ENCODE measurements at places on chromosomes 7 and 10. TPM values are rescaled to one million over a fixed set of nuclear protein-coding genes. Genes with fewer than 3 reads are reported as not detected.

MMRN2 gene
- polyA plus RNA-seq, result 20.9 TPM

PON3 gene
- 3.0 TPM for polyA plus RNA-seq

GRCh38 chr10:123445261-123445775 is 220.8 kb upstream of the GPR26 start:
- DNase-seq, result no peak

- DNase-seq, result no peak
Measured at GRCh38 chr7:73623798-73624668, at the start of gene MLXIPL. MLXIPL (minus strand) TSS chr7:73624522; CDS start chr7:73624492, 30 bp downstream.

DNA sequence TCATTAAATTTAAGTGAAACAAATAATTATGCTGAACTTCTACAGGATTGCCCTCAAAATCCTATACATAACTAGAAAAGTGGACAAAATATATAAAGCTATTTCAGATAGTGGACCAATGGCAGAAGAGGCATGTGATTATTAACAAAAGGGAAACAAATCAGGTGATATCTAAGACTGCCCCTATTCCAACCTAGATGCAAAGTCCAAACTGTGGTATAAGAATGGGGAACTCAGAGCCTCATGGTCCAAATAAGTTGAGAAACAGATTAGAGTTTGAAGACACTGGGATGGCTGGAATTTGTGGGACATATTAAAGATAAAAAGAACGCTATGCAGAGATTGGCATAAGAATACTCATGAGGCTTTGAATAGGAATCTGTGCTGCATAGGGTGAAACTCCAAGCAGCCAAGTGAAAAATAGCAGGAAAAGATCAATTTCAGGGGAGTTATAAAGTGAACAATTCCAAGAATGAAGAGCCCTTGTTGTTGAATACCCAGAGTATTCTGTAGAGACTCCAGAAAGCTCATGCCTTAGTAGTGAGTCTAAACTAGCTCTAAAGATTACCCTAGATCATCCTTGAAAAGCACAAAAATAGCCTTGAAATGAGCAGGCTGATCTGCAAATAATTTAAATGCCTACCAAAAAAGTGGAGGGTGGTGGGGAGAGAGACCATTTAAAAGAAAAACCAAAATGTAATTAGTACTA is 152.4 kb downstream of the IMMP2L start:
- DNase-seq, result no peak

GRCh38 chr7:66617295-66617694 is 11.4 kb upstream of the KCTD7 start:
- no peak for DNase-seq
